ENCODE measurements at places on chromosomes 16 and 17.

DNA sequence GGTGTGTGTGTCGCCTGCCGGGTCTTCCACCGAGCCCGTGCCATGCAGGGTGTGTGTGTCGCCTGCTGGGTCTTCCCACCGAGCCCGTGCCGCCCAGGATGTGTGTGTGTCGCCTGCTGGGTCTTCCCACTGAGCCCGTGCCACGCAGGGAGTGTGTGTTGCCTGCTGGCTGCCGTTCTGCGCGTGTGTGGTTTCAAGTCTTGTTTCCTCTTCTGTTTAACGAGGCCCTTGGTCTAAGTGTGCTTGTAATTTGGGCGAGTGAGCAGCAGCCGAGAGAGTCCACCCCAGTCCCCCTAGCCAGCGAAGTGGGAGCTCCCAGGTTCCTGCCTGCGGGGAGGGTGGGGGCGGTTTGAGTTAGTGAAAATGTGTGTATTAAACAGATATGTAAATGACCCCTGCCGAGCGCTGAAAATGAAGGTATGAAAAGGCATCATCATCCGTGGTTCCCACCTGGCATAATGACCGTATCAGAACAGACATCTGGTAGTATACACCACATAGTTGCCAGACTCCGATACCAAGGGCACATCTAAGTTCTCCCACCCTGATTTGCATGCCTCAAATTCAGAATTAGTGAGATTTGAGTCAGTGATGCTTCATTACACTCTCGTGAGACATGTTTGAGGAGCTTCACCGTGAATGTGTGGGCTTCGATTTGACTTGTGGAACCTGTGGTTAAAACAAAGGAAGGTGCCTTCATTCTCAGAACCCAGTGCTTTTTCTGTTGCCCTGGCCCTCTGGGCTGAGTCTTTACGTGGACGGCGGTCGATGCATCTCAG lies 114.5 kb upstream of the CHMP6 start:
- DNase-seq = no peak

GRCh38 chr16:23059433-23059832 lies 89.8 kb downstream of the USP31 start:
- DNase-seq = no peak

- DNase-seq = no peak
Measured at GRCh38 chr16:25855818-25856217, 164.1 kb downstream of the HS3ST4 start.

DNA sequence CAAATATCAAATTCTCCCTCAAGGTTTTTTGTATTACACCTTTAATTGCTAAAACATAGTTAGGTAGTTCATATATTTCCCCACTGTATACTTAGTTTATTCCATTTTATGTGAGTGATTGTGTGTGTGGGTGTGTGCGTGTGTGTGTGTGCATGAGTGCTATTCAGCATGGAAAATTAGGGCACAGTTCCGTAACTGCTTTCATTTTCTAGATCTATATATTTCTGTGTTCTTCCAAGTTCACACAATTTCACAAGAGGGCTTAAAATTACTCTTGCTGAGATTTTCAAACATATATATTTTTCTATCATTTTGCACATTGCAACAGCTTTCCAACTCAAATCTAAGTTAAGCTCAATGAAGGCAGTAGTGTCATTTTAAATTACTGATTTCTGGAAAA lies 782.9 kb upstream of the SOX9 start:
- DNase-seq = no peak

GRCh38 chr16:2096853-2097595 lies 38.7 kb downstream of the PKD1 start:
- no peak for DNase-seq

DNA sequence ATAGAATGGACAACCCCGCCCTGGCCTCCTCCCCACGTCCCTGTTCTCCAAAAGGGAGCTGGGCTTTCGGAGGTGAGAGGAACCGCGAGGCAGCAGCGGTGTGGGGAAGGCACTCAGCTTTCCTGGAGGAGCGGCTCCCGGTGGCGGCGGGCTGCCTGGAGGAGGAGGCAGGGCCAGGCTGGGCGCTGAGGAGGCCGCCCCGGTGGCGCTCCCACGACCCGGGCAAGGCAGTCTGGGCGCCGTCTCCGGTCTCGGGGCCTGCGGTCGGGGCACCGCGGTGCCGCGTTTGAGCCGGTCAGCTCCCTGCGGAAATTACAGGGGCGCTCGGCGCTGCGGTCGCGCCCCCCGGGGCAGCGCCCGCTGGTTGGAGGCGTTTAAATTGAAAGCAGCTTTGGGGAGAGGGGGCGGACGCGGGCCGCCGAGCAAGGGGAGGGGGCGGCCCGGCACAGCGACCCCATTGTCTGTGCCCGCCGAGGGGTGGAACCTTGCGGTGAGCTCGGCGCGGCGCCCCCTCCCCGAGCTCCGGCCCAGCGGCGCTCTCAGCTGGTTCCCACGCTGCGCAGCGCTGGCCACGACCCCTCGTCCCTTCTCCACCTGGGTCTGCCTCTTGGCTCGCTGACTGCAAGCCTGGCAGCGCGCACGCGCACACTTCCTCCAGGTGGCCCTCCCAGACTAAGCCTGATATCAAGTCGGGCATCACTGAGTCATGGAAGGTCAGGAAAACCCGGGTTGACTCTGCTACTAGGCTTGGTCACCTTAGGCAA lies 58.7 kb upstream of the DLX4 start:
- DNase-seq = peak; percentile 21

- DNase-seq = peak; percentile 31
Measured at GRCh38 chr17:57256708-57257112, 387 bp downstream of the MSI2 start.

DNA sequence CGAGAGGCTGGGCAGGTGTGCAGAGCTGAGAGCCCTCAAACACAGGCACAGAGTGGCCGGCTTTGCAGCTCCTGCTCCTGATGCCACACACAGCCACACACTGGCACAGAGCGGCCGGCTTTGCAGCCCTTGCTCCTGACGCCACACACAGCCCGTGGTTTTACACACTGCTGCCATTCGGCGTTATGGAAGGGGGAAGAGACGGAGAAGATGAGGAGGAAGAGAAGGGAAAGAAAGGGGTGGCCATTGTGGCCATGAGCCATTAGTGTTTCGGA lies 26.8 kb downstream of the WSCD1 start:
- no peak for DNase-seq

DNA sequence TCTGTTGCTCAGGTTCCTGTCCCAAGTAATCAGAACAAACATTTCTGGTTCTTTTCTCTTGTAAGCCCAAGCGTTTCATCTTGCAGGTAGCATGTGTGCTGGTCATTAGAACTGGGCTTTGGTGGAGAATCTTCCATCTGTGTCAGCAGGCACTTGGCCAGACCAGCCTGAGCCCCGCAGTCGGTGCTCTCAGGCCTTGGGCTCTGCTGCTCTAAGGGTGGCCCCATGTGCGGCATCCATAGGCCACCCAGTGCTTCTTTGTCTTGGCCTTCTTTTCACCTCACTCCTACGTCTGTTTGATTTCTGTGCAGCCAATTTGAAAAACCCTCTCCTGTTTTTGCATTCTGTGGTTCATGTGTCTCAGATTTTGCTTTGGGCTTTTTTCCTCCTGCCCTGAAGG lies 51.6 kb downstream of the PLD6 start:
- DNase-seq = no peak

- no peak for DNase-seq
Measured at GRCh38 chr17:63850401-63850800, 7.9 kb upstream of the SMARCD2 start.

- DNase-seq = no peak
Measured at GRCh38 chr17:65634533-65634932, 73.1 kb upstream of the AXIN2 start.
